ENCODE measurements at places on chromosomes 6 and 20.
A peak's percentile ranks its signal among the peaks of the same experiment; 100 is the strongest.

DNA sequence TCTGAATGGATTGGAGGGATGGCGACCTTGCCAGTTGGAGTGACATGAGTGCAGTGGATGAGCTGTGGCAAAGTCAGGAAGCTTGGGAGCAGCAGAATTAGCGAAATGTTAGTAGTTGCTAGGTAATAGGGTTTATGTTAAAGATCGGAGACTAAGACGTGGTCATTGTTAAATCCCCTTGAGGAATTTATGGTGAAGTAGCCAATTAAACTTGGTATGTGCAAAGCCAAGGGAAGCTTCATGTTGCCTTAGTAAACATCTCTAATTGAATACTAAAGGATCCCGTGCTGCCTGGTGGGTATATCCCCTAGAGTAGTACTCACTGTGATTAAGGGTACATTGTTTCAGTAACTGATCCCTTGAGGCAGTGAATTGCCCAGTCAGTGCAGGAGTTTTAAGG lies 106.0 kb downstream of the PRIM2 start:
- DNase-seq: no peak

DNA sequence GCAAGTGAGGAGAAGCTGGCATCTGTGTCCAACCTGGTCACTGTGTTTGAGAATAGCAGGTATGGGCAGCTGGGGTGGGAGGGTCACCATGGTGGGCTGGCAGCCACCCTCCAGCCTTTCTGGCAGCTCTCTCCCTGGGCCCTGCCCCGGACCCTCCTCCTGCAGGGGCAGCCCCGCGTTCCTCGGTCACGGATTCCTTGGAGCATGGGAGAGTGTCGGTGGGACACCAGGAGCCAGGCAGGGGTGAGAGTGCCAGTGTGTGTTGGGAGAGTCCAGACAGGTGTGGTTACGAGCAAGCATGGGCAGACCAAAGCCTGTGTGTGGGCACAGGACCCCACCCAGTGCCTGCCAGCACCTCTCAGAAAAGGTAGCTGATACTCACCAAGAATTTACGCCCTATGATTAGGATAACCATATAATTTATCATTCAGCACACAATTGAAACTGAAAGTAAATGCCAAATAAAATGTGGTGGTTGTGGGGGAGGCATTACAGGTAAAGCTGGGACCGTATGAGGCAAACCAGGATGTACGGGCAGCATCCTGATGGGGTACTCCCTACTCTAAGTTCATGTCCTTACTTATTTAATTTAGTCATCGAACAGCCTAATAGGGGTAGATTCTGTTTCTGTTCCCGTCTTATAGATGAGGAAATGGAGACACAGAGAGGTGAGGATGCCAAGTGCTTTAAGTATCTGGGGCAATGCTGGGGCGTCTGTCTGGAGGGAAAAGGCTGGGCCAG lies 542 bp downstream of the FGD2 start:
- DNase-seq: no peak

DNA sequence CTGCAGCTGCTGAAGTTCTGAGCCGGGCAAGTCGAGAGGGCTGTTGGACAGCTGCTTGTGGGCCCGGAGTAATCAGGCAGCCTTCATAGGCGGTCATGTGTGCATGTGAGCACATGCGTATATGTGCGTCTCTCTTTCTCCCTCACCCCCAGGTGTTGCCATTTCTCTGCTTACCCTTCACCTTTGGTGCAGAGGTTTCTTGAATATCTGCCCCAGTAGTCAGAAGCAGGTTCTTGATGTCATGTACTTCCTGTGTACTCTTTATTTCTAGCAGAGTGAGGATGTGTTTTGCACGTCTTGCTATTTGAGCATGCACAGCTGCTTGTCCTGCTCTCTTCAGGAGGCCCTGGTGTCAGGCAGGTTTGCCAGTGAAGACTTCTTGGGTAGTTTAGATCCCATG lies 21.2 kb upstream of the MAPK13 start:
- DNase-seq: peak; percentile 6

- DNase-seq: no peak
Measured at GRCh38 chr20:43387737-43388136, 70.0 kb upstream of the SRSF6 start.

DNA sequence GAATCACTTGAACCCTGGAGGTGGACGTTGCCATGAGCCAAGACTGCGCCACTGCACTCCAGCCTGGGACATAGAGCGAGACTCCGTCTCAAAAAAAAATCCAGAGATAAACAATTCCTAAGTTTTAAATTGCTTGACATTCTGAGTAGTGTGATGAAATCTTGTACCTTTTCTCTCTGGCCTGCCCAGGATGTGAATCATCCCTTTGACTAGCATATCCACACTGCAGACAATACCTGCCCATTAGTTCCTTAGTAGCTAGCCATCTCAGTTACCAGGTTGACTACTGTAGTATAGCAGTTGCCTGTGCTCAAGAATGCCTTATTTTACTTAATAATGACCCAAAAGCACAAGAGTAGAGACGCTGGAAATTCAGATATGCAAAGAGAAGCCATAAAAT lies 2.8 kb downstream of the ZFP57 start:
- no peak for DNase-seq
